ENCODE measurements at places on chromosomes 13 and 19.

- DNase-seq = no peak
These were observed 397.3 kb upstream of the MIR17HG start for GRCh38 chr13:90950160-90950559.

- no peak for DNase-seq
These were observed 18.1 kb downstream of the AKT2 start for GRCh38 chr19:40266912-40267600.

- no peak for DNase-seq
These were observed 93.1 kb downstream of the SPACA7 start for GRCh38 chr13:112469071-112469745.

DNA sequence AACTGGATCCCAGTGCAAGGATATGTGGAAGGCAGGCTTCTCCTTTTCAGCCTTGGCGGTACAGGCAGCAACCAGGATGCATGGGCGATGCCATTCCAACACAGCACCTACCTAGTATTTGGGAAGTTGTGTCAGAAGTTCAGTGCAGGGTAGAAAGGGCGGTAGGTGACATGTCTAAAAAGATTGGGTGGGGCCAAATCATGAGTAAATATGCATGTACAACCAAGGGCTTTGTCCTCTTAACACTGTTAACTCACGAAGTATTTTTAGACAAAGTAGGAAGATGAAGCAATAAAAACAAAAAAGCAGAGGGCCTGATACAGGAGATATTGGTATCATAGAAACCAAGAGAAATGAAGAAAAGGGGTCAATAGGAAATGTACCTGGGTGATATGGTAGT, 392.1 kb downstream of the MYO16 start:
- DNase-seq = no peak

DNA sequence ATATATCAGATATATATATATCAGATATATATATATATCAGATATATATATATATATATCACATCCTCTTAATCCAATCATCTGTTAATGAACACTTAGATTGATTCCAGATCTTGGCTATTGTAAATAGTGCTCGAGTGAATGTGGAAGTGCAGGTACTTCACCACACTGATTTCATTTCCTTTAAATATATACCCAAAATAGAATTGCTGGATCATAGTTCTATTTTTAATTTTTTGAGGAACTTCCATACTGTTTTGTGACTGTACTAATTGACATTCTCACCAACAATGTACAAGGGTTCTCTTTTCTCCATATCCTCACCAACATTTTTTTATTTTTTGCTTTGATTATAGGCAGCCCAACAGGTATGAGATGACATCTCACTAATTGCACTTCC, 277.5 kb downstream of the NHLRC3 start:
- no peak for DNase-seq

DNA sequence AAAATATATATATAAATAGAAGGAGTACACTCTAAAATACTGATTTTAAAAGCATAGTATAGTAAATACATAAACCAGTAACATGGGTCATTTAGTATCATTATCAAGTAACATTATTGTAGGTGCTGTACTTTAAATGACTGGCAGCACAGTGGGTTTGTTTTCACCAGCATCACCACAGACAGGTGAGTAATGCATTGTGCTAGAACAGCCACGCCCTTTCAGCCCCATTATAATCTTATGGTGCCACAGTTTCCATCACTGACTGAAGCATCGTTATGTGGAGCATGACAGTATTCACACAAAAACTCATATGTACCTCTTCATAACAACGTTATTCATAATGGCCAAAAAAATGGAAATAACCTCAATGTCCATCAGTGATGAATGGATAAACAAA, 88.3 kb downstream of the DHRS12 start:
- no peak for DNase-seq

Data from skeletal muscle cell (primary cell).